ENCODE measurements at places on chromosomes 6 and 20.

DNA sequence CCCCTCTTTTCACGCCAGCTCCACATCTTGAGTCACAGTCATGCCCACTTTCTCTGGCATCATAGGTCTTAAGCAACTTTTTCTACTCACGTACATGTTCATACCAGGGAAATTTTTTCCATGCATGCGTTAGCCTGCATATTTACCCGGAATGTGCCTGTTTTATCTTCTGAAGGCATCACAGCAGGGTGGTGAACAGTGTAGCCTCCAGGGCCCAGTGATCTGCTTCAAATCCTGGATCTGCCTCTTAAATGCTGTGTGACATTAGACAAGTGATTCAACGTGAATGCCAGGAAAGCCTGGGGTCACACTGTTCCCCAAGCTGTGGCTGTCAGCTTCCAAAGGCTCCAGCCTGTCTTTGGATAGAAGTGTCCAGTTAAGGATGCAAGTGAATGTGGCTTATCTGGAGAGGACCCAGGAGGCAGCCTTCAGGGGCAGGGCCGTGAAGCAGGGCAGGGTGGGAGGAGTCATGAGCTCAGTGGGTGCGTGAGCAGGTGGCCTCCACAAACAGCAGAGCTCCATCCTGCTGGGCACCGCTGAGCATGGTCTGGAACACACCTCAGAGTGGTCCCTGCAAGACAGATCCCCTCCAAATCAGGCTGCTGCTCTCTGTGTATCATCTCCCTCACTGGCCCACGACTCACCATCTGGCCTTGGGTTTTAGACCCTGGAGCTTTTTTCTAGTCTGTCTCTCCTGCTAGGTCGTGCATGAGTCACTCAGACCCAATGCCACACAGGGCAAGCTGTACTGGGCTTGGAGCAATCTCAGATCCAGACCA lies 30.4 kb upstream of the CD93 start:
- DNase-seq = no peak

- DNase-seq = no peak
Measured at GRCh38 chr20:536426-537010, 7.1 kb downstream of the CSNK2A1 start.

- no peak for DNase-seq
Measured at GRCh38 chr20:19743640-19743995, 14.4 kb upstream of the RIN2 start.

DNA sequence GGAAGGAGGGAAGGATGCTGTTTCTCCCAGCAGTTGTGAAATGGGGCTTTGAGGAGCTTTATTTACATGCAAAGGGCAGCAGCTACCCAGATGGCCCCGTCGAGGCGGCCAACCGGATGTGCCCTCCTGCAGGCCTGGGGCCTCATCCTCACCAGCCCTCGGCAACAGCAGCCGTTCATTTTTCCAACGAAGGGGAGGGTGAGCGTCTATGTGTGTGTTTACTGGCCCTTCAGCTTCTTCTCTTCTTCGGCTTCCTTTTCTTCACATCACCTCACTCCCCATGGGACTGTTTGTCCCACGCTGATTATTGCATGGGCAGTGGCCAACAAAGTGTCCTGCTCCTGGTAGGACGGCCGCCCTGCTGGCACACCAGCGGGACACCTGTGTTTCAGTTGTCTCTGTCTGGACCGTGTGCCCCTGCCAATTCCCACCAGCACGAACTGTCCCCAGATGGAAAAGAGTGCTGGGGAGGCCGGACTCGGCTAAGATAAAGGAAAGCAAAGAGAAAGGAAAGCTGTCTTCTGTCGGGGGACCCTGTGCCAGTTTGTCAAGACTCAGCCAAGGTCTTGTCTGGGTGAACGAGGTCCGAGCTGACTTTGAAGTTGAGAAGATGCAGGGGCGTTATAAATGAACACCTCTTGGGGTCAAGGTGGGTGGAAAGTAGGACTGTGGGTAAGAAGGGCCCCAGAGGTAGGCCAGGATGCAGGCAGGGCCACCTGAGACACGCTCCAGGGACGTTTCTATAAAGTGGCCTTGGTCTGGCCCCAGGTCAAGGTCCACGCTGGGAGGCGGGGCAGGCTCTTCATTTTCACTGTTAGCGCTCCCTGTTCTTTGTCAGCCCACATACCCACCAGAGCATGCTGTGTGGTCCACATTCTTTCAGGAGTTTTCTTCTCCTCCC lies 57.0 kb downstream of the FAM50B start:
- no peak for DNase-seq

DNA sequence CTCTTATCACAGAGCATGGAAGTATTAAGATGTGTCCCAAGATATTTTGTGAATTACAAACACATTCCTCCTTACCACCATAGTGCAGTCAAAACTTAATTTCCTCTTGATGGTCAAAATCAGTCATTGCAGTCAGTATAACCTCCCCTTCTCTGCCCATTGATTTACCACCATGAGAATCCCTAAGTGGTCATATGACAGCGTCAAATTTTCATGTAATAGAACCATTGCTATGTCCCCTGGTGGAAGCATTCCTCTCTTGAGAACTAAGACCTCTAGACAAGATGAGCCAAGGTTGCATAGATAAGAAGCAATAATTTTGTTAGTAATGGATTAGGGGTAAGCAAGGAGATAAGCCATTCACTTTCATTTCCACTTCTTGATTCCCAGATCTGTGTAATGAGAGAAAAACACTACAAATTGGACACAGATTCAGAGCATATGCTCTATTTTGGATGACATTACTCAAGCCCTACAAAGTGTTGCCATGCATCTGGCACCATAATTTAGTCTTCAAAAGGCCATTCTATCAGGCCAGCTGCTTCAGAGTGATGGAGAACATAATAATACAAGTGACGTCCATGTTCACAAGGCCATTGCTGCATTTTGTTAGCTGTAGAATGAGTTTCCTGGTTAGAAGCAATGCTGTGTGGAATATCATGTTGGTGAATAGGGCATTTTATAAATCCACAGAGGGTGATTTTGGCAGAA lies 49.6 kb upstream of the PDE7B start:
- DNase-seq = no peak

GRCh38 chr20:1493536-1493935 lies 2.3 kb upstream of the SIRPB2 start:
- no peak for DNase-seq

DNA sequence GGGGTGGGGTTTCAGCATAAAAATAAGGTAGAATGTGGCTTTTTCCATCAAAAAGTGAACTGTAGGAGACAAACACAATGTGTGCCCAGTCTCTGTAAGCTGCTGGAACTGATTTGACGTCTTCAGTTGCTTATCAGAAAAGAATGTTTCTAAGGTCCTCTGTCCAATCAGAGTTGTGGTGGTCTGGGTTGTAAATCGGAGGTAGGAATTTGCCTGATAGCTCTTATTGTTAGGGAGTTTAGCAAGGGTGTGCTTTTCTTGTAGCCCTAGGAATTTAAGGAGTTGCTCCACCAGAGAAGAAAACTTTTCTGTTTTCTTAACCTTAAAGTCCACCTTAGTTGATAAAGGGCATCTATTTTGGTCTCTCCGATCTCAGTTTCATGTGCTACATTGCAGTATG lies 10.4 kb upstream of the SSTR4 start:
- DNase-seq = no peak

DNA sequence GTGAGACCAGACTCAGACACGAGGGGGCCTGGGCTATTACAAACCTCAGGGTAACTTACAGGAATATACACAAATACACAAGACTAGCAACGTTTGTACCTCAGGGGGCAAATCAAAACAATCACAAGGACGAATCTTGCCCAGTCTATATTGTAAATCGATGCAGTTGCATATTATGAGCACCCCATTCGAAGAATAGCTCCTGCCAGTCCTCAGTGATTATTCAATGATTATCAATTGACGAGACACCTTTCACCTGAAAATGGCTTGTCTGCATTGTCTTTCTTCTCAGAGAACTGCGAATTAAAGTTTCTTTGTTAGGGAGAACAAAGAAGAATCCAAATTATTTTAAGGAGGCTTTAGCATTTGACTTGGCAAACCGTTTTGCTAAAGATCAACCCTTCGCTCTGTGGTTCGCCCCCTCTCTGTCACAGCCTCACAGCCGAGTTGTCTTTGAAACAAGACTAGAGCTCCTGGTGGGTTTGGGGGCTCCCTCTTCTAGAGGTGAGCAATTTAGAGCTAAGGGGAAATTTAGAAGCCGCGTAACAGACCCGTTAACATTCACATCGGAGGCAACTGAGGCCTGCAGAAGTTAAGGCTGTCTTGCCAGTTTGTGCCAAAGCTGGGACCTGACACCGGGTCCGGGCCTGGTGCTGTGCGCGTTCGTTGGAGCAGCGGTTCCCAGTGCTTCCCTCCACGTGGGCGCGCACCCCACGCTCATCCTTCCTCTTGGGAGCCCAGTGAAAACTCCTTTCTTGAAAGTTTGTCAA lies 24.9 kb upstream of the MAP3K7 start:
- no peak for DNase-seq

DNA sequence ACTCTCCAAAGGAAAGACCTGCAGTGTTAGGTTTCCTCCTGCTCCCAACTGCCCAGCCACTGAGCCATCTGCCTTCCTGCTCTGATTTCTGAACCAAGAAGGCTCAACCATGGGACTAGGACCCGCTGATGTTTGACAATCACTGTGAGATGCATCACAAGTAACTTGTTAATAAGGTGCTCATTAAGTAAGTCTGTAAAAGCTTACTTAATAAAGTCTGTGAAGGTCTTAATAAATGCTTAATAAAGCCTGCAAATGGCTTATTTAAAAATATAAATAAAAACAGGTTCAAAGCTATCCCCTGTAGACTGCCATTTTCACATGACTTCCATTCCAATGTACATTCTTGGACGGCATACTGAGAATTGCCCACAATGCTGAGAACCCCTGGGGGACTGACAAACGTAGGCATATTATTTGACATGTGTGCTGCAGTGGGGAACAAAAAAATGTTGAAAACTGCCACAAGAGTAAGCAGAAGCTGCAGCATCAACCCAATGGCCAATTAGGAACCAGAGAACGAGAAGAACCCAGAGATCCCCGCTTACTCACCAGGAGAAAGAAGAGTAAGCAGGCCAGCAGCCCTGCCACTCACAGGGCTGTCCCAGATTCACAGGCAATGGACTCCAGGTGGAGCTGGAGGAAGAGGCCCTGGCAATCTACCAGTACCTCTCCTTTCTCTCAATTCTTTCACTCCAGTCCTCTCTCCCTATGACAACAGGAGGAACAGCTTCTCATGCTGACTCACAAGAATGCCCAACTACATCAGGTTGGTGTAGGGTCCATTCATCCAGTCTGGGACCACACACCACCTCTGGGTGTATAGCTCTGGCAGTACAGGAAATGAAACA lies 19.5 kb downstream of the KIF13A start:
- no peak for DNase-seq

DNA sequence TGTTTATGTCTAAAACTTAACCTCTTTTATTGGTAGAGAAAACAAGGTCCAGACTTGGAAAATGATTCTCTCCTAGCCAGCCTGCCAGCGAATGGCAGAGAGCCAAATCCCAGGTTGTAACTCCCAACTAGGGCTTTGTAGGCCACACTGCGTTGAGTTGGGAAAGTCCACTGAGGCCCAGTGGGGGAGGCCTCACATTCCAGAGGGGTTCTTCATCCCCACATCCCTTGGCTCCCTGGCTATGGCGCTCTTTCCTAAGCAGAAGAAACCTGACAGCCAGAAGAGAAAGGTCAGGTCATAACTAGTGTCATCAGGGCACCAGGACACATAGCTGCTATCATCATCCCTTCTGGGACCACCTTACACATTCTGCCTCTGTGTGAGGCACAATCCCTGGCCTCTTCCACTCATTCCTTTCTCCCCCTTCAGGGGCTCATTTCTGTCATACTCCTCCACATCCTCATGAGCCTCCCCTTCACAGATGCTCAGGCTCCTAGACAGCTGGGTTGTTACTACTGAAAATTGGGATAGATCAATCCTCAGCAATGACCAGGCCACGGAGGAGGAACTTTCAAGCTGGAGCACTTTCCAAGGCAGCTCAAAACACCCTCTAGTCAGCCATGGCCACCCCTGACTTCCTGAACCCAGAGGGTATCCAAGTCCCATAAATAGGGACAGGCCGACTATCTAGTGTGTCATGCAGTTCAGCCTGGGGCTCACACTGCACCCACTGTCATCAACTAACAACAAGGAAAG lies 48.6 kb downstream of the TCP11 start:
- no peak for DNase-seq

GRCh38 chr6:15358579-15359327 lies 112.9 kb downstream of the JARID2 start:
- no peak for DNase-seq

- no peak for DNase-seq
Measured at GRCh38 chr6:152682141-152682540, 15.6 kb upstream of the MYCT1 start.

- DNase-seq = no peak
Measured at GRCh38 chr6:36730424-36731380, 33.1 kb downstream of the RAB44 start.

DNA sequence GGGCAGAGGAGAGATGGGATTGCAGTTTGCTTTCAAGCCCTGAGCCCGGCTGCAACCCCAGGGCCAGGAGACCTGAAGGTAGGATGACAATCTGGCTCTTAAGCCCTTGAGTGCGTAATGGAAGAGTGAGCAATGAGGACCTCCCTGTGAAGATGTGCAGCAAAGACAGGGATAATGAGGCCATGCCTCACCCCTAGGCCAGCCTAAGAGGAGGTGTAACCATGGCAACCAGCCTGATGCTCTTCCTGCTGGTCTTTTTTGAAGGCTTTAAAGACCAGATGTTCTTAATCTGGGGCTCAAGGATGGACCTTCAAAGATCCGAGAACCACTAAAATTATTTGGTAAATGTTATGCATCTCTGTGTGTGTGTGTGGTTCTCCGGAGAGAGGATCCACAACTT lies 8.2 kb downstream of the ARHGAP40 start:
- no peak for DNase-seq

GRCh38 chr6:87690441-87690840 lies 11.6 kb downstream of the AKIRIN2 start:
- no peak for DNase-seq

GRCh38 chr6:95142661-95143335 lies 434.5 kb upstream of the MANEA start:
- DNase-seq = no peak

- DNase-seq = no peak
Measured at GRCh38 chr6:12969966-12970365, 253.4 kb downstream of the PHACTR1 start.

GRCh38 chr6:150741633-150742200 lies 123.8 kb upstream of the MTHFD1L start:
- no peak for DNase-seq

DNA sequence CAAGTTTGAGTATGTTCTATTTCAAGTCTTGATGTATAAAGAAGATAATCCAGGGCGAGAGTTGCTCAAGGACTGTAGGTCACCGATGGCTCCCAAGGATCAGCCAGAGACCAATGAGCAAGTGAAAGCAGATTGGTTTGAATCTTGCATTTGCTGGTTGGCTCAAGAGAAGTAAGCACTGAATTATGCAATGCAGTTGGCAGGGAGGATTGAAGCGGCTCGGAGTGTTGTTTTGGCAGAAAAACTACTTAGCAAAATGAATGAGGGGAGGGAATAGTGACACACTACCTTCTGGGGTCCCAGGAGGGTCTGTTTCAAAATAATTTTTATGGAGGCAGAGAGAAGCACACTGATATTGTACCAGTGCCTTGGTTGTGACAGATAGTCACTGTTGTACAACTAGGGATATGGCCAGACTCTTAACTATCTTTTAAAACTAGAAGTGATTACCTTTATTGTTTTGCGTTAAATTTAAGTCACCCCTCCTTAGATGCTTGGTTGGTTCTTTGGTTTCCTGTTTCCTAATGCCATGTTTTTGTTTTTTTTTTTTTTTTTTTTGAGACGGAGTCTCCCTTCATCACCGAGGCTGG lies 15.7 kb downstream of the SASH1 start:
- DNase-seq = no peak
